ENCODE measurements at places on chromosomes 1 and 21. TPM values are rescaled to one million over a fixed set of nuclear protein-coding genes. Genes with fewer than 3 reads are reported as not detected.

GRCh38 chr1:17865912-17866739, 111.0 kb downstream of the ACTL8 start:
- no peak for DNase-seq

GRCh38 chr1:4674117-4674516, 19.7 kb downstream of the AJAP1 start:
- no peak for DNase-seq

DNA sequence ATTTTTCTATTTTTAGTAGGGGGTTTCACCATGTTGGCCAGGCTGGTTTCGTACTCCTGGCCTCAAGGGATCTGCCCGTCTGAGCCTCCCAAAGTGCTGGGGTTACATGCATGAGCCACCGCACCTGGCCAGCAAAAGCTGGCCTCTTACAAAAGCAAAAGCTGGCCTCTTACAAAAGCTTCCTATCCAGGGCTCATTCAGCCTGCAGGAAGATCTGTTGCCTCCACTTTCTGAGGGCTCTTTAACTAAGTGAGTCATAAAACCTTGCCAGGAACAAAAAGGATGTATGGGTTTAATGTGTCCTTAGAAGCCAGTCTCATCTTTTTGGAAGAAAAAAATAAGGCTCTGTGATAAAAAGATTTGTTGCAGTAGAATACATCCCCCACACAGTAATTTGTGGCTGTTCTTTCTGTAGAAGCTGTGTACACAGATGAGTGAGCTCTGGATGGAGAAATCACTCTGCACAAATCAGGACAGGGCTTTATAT, 15.0 kb downstream of the HTR1D start:
- DNase-seq = no peak

DNA sequence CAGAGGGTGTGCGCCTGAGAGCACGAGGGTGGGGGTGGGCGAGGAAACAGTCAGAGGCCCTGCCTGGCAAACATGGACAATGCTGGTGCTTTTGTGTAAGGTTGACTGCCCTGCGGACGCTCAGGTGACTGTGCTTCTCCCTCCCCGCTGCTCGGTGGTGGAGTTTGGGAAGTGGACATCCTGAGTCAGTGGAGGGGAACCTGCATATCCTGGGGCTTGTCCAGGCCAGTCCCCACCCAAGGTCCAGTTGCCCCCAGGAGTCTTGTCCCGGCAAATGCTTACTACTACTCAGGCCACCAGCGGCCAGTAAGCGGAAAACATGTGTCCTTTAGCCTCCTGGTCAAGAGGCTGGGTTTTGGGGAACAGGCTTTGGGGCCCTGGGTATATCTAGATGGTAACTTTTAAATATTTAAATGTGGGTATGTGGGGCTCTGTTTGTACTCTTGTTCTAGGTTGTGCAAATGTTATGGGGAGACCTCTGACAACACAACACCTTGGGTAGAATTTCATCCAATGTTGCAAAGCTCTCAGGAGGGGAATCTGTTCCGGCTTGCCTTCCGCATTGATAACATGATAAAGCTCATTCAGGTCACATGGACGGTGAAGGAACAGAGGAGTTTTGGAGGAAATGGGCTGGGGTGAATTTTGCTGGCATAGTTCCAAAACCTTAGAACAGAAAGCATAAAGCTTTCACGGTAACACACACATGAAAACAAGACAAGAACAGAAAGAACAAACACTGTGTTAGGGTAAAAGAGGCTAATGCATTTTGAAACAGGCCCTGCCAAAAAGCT, 364.9 kb downstream of the PRDM2 start:
- no peak for DNase-seq

GRCh38 chr1:198373376-198373775, 167.1 kb downstream of the ATP6V1G3 start:
- no peak for DNase-seq

GRCh38 chr1:10529091-10529490, 54.3 kb downstream of the PEX14 start:
- no peak for DNase-seq

RASAL2 gene
- total RNA-seq = 28.9 TPM

ZNF684 gene
- total RNA-seq = 7.7 TPM

DNA sequence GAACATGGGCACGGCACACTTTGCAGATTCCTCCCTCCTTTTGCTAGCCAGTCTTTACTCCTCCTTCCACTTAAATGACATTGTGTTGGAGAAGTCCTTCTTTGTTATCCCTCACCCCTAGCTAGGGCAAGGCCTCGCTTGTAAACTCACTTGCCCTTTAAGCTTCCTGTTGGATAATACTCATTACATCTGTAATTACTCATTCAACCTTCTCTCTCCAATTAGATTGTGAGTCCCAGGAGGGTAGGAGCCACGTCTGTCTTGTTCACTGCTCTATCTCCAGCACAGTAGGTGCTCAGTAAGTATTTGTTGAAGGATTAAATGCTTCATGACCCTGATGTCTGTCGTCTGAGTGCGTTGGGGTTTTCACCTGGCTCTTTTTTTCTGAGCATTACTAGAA, 98.7 kb upstream of the USP24 start:
- DNase-seq = no peak

All from frontal cortex (tissue), 4 donors.